ENCODE measurements at places on chromosomes 12 and 14.
A peak's percentile ranks its signal among the peaks of the same experiment; 100 is the strongest.

DNA sequence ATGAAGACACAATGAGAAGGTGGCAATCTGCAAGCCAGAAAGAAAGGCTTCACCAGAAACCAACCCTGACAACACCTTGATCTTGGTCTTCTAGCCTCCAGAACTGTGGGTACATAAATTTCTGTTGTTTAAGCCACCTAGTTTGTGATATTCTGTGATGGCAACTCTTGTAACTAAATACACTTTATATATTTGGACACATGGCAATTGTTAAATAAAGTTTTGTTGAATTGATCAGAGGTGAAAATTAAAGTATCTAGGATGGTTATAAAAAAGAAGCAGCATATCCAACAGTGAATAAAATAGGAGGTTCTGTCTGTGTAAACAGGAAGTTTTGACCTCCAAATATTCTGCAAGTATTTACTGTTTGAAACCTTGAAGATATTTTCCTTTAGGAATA lies 516.3 kb downstream of the SOX5 start:
- no peak for DNase-seq

- no peak for DNase-seq
Measured at GRCh38 chr12:71426300-71427047, 13.1 kb upstream of the LGR5 start.

GRCh38 chr14:94473666-94474410 lies 2.2 kb downstream of the SERPINA9 start:
- DNase-seq: no peak

DNA sequence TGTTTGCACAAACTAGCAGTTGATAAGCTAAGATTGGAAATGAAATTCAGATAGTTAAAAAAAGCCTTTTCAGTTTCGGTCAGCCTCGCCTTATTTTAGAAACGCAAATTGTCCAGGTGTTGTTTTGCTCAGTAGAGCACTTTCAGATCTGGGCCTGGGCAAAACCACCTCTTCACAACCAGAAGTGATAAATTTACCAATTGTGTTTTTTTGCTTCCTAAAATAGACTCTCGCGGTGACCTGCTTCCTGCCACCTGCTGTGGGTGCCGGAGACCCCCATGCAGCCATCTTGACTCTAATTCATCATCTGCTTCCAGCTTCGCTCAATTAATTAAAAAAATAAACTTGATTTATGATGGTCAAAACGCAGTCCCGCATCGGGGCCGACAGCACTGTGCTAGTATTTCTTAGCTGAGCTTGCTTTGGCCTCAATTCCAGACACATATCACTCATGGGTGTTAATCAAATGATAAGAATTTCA lies 335.6 kb downstream of the TMEM121 start:
- DNase-seq: peak; percentile 98

DNA sequence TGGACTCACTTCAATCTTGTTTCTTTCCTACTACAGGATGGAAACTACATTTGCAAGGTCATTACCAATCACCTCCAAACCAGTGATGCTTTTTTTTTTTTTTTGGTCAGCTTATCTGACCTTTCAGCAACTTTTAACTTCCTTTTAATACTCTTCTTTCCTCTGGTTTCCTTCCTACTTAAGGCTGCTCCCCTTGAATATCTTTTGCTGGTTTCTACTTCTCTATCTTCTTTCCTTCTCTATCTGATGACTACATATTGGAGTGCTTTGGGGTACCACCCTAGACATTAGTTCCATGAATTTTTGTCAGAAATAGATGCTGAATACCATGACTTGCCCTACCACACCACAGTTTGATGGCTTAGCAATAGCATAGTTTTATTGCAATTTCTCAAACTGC lies 197.7 kb upstream of the DDHD1 start:
- DNase-seq: peak; percentile 2

Data from common myeloid progenitor, CD34-positive (primary cell).